ENCODE measurements at places on chromosomes 1 and 21.

- DNase-seq = no peak
These were observed 17.0 kb downstream of the DHRS3 start for GRCh38 chr1:12600880-12601633.

DNA sequence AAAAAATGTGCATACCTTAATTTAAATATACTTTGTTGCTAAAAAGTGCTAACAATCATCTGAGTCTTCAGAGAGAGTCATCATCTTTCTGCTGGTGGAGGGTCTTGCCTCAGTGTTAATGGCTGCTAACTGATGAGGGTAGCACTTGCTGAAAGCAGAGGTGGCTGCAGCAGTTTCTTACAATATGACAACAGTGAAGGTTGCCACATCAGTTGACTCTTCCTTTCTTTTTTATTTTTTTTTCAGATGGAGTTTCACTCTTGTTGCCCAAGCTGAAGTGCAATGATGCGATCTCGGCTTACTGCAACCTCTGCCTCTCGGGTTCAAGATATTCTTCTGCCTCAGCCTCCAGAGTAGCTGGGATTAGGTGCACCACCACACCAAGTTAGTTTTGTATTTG, 2.6 kb upstream of the CFAP45 start:
- no peak for DNase-seq

DNA sequence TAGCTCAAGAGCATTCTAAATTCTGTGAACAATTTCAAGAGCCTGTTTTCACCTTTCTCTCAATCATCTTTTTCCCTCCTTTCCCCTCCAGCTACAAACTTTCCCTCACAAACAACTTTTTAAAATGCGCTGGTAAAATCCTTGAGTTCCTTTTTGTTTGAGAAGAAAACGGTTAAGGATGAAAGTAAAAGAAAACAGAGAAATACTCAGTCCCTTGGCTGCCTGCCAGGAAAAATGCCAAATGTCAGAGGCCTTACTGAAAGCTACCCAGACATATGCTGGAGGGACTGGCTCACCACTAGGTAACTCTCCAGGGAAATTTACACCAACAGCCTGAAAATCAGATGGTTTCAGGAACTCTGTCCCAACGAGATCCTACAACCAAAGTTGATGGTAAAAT, 11.0 kb upstream of the SERBP1 start:
- DNase-seq = no peak

DNA sequence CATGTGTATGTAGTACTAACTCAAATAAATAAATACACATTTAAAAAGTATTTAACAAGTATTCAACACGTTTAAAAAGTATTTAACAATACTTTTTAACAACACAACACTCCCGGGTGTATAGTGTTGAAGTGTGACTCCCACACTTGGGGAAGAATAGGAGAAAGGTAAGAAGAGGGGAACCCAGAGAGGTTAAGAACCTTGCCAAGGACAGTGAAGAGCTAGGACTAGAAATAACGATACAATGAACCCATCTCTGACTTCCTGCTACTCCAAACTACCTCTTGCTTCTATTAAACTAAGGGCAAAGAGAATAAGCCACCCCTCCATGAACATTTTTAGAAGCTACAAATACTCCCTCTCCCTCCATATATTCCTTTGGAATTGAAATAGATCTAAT, 1.7 kb upstream of the GFI1 start:
- DNase-seq = no peak

DNA sequence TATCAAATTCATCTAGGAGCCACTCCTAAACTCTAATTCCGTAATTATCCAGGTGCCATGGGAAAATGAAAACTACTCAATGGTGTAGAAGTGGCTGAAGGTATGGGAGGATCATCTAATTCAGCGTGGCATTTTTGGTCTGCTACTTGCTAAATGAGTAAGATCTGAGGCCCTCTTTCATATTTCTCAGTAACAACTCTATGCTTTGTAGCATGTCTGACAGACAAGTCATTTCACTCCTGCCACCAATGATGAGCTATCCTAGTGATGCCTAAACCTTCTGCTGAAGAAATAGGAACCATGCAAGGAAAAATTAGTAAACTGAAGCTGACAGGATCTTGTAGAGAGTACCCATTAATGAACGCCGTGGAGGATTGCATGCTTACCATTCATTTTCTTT, 145.3 kb downstream of the NTNG1 start:
- no peak for DNase-seq
